ENCODE measurements at places on chromosomes 16 and 17.

GRCh38 chr16:53099318-53100130, 44.7 kb downstream of the CHD9 start:
- peak; percentile 83 for DNase-seq

DNA sequence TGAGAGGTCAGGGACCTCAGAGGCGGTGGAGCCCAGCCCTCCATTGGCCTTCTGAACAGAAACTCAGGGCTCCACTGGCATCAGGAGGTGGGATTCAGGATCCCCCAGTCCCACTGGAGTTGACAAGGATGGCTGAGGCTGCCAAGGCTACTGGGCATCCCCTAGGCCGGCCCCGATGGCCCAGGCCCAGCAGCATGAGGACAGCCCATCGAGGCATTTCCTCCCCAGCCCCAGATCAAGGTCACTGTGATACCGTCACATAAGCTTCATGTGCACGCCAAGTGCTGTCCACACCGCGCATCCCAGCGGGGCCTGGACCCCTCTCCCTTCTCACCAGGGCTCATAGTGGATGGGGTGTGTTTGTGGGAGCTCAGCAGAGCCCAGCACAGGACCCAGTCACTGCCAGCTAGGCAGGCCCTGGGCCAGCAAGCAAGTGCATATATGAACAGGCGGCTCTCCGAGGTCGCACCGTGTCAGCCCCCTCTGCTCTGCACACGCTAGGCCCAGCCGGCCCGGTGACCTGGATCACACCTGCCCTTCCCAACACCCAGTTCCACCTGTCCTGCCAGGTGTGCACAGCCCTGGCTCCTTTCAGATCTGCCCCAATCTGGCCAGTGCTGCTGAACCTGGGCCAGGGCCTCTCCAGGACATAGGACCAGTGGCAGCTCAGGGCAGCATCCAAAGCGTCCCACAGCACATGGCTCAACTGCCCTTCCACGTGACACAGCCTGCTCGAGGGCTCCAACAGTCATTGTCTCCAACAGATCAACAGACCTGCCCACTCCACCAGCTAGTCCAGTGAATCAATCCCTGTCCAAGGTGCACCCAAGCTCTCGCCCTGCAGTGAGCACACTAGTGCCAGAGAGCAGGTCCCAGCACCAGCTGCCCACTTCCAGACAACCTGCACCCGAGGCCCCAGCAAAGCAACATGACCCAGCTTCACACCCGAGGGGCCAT, 32.8 kb upstream of the RASD1 start:
- DNase-seq = no peak

DNA sequence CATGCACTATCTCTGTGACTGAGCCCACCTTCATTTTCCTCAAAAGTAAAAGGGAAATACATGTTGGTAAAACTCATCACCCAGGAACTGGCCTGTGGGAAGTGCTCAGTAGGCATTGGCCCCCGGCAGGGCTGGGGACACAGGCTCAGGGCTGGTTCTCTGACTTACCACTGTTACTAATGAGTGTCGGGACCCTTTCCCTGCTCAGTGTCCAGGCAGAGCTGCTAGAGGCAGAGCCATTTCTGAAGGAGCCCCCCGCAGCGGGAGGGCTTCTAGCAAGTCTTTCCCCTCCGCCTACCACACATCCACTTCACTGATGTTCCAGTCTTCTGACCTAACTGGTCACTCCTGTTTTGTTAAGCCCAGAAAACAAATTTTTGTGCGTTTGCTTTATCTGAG, 1.7 kb upstream of the PEMT start:
- no peak for DNase-seq

DNA sequence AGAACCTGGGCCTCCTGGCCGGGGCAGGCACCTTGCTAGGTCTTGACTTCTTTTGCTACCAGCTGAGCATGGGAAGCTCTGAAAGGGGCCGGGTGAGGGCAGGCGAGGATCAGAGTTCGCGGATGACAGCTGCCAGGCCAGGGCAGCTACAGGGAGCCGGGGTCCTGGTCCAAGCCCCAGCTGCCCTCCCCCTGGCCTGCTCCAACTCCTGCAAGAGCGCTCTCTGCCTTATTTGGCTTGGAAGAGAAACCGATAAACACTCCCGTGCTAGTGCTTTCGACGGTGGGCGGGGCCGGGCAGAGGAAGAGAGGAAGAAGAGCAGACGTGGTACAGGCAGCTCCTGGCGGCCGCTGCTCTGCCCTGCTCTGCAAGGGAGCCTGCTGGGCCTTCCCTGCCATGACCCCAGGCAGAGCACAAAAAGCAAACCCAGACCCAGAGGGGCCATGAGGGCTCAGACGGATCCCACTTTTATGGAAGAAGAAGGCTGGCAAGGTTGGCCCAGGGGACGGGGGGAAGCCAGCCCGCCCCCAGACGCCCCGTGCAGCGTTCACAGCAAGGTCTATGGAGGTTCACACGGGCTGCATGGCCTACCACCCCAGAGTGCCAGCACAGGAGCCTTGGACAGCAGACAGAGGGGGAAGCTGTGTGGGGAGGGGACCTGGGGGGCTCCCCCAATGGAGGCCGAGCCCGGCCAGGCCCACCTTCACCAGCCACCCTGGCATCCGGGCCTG, 25.6 kb downstream of the PIEZO1 start:
- DNase-seq = no peak

DNA sequence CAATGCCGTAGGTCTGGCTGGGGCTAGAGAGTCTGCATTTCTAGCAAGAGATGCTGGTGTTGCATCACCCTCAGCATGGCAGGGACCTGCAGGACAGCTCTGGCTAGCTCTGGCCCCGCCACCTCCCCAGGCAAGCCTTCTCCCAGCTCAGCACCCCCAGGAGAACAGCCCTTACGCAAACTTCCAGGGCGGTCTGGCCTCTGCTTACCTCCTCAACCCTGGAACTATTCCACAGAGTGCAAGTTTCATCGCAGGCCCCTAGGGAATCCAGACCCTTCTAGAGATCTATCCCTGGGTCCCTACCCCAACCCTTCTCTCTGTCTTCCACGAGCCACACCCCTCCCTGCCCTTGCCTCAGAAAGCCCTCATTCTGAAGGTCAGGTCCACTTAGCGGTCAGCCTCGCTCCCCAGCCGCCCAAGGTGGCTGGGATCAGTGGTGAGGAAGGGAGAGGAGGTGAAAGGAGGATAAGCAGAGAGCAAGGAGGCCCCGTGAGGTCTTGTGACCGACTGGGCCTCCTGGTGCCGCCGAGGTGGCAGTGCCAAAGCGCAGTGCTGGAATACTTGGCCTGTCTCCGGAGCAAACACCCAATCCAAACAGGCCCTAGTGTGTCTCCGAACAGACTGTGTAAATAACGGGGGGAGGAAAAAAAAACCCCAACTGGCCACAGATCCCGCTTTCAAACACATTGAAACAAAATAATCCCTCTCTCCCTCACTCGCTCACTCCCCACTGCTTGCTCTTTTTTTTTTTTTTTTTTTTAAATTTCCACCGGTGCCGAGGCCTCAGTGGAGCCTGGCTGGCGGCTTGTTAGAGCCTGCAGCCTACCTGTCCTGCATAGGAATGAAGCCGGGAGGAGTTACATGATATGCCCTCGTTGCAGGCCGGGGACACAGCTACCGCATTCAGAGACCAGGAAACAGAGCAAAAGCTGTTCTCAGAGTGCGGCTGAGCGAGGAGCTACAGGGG, 380.9 kb downstream of the SOX9 start:
- DNase-seq = no peak

GRCh38 chr17:76909971-76910760, 42.0 kb downstream of the MGAT5B start:
- DNase-seq = peak; percentile 59

DNA sequence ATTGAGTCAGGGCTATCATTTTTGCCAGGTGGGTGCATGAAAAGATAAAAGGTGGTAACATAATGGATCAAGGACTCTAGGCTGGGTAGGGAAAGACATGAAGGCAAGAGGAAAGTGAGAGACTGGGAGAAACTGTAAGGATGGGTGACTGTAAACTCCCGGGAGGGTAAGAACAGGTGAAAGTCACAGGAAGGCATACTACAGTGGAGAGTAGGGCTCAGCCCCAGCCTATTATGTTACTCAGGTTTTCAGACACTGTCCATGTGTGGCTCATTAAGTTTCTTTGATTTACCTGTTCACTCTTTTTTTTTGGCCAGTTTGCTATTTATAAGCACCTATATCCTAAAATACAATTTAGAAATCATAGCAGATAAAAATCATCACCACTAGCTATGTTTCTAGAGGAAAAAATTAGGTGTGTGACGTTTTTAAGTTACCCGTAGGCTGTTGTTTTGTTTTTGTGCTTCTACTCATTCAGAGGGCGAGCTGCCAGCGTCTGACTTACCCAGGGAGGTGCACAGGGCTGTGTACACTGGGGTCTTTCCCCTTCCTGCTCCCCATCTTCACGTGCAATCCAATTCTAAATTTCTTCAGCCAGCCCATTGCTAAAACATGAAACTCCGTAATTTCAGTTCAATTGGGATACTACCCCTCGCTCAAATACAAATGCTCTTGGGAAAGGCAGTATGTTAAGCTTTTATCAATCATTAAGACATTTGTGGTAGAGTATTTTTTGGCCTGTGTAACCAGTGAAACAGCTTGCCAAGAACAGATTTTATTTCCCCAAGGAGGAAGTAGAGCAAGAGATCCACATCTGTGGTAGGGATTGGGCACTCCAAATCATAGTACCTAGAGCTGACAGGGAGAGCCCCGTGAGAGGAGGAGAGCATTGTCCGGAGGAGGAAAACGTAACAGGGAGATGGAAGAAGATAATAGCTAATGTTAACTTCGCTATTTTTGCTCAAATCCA, 21.7 kb upstream of the VWA3A start:
- no peak for DNase-seq

- DNase-seq = no peak
Observed at GRCh38 chr17:55117164-55117563, 147.6 kb upstream of the HLF start.

GRCh38 chr16:81502396-81503070, 57.9 kb downstream of the CMIP start:
- DNase-seq = no peak

DNA sequence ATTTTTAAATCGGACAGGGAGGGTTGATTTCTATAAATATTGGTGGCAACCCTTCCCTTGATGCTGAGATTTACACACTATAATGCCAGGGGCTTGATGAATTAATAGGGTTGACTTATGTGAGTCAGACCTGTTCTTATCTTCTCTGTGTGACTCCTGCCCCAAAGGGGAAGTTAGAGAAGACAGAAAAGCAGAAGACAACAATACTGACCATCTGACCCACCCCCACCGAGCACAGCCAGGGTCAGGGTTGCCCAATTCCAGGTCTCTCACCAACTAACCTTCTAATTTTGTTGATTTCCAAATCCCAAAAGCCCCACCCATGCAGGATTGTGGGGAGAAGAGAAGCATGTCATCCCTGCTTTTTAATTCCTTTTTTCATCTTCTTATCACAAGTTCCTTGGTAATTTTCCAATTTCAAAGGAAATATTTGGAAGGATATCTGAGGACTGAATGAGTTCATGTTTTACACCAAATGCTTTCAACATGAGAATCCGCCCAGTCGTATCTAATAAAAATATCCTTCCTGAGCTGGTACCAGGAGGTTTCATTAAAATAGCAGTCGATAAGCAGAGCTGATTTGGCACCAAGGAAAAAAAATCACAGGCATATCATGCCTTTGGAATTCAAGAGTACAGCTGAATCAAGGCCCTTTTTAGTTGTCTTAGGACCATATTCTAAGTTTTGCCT, 603.4 kb upstream of the CDH11 start:
- no peak for DNase-seq

DNA sequence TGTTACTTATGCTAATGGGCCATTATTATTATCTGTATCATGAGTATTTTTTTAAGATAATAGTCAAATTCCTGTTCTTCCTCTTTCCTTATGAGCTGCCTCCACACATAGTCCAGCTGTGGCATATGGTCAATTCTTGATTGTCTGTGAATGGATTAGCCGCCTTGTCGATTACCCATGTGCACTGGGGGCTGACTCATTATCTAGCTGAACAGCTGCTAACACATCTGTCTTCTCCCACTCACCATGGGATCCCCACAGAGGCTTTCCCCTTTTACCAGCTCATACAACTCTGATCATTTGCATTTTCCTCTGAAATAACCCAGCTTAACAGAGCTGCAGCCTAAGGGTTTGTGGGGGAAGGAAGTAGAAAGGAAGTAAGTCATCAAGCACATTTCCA, 915.0 kb downstream of the CDH11 start:
- DNase-seq = no peak

GRCh38 chr17:34613064-34614019, 34.0 kb downstream of the TMEM132E start:
- DNase-seq = no peak

DNA sequence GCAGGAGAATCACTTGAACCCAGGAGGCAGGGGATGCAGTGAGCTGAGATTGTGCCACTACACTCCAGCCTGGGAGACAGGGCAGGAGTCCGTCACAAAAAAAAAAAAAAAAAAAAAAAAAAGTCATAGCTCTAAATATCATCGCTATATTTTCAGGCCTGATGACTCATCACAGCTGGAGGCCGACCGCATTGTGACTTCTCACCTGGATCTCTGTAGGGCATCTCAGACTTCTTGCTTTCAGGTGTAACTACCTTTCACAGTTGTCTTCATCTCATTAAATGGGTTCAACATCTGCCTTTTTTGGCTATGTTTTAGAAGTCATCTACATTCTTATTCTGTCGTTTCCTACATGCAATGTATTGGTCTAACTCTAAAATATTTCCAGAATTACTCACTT, 353.1 kb upstream of the MON1B start:
- DNase-seq = no peak

- no peak for DNase-seq
Observed at GRCh38 chr17:30221346-30221745, 14.2 kb downstream of the SLC6A4 start.

DNA sequence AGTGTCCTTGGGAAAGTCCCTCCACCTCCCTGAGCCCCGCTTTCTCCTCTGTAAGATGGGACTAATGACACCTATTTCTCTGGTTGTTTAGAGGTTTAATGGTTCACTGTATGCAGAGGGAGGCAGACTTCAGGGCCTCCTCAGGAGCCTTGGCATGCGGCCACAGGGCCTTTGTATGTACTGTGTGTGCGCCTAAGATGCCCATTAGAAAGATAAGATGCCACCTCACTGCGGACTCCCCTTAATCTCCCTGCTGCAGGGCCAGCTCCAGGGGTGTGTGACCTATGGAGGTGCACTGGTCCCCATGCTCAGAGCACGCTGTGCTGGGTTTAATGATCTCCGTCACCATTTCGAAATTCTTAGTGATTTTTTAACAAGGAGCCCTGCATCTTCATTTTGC, 59.3 kb downstream of the TMEM235 start:
- no peak for DNase-seq

GRCh38 chr17:41521574-41522261, 3.0 kb upstream of the KRT15 start:
- peak; percentile 73 for DNase-seq

DNA sequence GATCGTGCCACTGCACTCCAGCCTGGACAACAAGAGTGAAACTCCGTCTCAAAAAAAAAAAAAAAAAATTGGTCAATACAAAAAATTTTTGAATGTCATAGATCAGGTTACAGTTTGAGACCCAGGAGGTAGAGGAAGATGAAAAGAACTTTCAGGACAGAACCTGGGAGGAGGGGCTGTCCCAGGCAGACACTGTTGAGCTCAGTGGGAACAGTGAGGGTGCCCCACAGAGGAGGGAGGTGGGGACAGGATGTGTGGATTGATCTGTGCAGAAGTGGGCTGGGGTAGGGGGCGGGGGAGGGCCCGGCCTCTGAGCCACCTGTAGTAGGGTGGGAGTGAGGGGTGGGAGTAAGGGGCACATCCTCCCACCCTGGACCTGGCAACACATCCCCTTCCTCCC, 58.3 kb downstream of the PRMT7 start:
- no peak for DNase-seq

Data from HTR-8/SVneo (cell line).